ENCODE measurements at places on chromosomes 2 and 18.
A peak's percentile ranks its signal among the peaks of the same experiment; 100 is the strongest.

- peak; percentile 73 for DNase-seq
Observed at GRCh38 chr18:21110713-21111345, 784 bp downstream of the ROCK1 start.

GRCh38 chr2:105635564-105635963, 109.1 kb upstream of the NCK2 start:
- DNase-seq: no peak

GRCh38 chr2:7777668-7778067, 860.5 kb downstream of the RNF144A start:
- no peak for DNase-seq

GRCh38 chr2:97735161-97735561, 21.8 kb downstream of the ZAP70 start:
- DNase-seq: no peak

DNA sequence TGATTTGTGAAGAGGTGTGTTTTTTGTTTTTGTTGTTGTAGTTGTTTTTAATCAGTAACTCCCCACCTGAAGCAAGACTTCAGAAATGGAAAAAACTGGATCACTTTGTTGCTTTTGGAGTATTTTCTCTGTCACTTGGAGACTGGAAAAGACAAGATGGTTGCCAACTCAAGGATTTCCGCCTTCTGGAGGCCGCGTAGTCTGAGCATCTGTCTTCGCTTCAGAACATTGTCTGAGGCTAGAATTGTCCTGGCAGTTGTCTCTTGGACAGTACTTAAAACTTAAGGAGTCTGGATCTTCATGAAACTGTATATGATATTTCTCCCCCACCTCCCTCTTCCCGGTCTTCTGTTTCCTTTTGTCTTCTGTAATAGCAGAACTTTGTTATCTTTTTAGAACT, 67.7 kb downstream of the ARHGAP28 start:
- DNase-seq: no peak

DNA sequence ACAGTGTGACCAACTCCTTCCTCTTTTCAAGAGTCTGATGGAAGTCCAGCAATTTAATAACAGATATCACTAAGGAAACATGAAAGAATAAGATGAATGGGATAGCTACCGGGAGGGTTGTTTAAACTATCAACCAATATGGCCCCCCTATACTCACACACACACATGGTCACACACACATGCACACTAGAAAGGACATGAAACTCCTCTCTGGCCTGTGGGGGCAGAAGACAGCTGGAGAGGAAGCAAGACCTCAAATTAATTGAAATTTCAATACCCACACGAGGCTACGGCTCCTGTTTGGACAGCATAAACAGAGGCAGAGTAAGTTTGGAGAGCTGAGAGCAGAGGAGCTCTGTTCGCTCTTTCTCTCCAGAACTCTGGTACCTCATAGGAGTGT, 34.7 kb upstream of the REEP1 start:
- DNase-seq: no peak

DNA sequence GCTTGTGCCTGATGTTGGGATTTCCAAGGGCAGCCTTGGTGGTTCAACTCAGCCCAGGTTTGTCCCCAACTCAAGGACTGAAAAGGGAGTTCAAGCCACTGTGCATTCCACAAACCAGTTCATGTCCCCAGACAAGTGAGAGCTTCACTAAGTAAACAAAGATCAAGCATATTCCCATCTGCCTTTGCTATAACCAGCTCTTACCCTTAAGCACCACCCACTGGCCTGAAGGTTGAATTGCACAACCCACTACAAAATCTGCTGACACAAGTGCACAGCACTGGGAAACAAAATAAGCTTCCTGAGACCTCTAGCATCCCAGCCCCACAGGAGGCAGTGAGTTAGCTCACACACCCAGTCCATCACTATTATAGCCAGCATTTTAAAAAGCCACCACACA, 516.7 kb downstream of the NR4A2 start:
- DNase-seq: no peak

DNA sequence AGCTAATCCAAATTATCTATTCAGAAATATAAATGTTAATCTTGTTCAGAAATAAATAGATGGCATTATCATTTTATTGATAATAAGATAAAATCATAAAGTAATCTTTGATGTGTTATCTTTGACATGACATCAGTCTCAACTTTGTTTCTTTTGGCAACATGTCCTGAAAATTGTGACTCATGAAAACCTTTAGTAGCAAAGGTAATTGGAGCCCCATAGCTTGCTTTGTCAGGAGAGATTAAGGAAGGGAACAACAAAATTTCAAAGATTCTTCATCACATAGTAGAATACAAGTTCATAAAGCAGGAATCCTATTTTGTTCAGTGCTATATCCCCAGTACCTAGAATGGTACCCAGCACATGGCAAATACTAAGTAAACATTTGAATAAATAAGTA, 165.4 kb downstream of the KCNE4 start:
- DNase-seq: no peak

DNA sequence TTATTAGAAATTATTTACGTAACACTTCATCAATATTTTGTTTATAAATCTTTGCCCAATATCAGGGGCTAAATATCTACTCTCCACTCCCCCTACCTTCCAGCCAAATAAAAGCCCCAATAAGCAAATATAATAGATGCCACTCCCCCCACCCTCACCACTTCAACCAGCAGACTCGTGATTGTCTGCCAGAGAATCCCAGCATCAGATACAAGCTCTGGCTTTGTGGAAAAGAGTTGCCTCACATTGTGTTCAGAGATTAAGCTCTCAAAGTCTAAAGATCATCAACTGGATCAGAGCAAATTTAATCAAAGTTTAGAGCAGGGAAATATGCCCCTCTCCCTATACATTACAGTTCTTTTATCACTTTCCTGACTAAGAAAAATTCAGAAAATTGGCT, 39.5 kb downstream of the AOX1 start:
- no peak for DNase-seq

GRCh38 chr18:22601481-22601880, 183.8 kb upstream of the CTAGE1 start:
- no peak for DNase-seq

DNA sequence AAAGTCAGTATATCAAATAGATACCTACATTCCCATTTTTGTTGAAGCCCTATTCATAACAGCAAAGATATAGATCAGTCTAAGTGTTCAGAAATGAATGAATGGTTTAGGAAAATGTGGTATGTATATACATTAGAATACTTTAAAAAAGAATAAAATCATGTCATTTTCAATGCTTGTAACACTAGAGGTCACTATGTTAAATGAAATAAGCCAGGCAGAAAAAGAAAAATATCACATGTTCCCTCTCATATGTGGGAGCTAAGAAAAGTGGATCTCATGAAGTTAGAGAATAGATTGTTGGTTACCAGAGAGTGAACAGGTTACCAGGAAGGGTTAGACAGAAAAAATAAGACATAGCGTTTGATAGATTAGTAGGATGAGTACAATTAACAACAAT, 1111.0 kb upstream of the SLC39A10 start:
- no peak for DNase-seq

DNA sequence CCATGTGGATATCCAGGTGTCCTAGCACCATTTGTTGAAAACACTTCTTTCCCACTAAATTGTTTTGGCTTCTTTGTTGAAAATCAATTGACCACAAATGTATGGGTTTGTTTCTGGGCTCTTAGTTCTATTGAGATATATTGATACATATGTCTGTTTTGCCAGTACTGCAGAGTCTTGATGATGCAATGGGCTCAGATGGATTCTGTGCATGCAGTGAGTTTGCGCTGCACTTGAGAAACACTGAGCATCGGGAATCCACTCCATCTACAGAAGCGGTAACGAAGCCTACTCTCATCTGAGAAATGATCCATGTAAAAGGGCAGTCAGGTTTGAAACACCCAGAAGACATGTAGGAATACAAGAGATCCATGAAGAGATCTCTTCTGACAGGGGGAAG, 21.9 kb upstream of the DNAJC10 start:
- DNase-seq: no peak

DNA sequence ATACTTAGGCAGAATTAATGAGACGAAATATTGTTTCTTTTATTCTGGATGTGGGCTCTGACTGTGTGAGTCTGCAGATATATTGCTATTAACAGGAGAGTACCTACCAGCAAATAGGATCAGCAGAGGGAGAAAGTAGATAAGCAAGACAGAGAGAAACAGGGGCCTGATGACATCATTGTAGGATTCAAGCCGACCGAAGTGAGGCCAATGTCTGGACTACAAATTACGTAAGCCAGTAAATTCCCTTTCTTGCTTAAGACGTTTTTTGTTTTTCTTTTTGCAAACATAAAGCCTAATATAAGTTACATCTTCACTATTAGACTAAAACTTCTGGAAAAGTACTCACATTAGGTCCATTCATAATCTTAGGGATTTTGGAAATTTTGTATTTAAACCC, 21.4 kb upstream of the PTPRM start:
- no peak for DNase-seq

DNA sequence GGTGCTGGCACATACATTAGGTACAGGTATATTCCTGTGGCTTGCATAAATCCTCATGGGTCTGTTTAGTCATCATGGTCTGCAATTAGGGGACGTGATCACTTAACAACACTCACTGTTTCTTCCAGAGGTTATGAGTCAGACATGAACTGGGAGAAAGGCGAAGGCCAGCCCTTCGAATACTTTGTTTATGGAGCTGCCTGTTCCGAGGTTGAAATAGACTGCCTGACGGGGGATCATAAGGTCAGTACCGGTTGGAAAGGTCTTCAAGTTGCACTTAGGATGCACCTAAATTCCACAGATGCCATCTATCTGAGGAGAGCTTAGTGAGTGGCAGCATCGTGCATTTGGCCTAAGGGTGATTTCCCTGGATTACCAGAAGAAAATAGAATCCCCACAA, 76.9 kb downstream of the AOX1 start:
- no peak for DNase-seq

- no peak for DNase-seq
Observed at GRCh38 chr2:106843910-106844250, 42.1 kb downstream of the ST6GAL2 start.

GRCh38 chr2:60352491-60353405, 200.7 kb downstream of the BCL11A start:
- DNase-seq: no peak

- no peak for DNase-seq
Observed at GRCh38 chr2:10658041-10658913, 31.5 kb downstream of the NOL10 start.

GRCh38 chr2:22481486-22482259, 903.3 kb upstream of the KLHL29 start:
- DNase-seq: no peak

DNA sequence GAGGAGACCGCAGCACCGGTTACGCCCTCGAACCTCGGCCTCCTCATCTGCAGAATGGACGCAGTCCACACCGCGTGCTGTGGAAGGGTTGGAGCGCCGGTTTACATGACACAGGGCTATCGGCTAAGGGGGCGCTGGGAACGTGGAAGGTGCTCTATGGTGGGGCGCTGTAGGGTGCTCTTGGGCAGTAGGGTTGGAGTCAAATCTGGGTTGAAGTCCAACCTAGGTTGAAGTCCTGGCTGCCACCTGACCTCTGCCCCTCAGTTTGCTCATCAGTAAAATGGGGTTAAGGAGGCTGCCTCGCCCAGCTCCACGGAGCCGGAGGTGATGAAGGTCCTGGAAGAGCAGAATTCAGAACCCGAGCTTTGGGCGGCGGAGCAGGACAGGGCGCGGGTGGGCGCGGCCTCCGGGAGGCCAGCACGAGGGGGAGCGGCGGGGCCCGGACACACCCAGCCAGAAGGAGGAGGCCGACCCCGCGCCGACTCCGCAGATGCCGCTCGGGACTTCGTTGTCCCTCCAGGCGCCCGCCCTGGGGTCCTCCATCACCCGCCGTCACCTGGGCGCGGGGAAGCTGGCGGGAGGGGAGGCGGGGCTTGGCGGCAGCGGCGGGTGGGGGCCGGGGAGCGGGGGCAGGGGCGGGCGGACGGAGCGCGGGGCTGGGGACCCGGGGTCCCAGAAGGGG, 558 bp upstream of the GAREM2 start:
- DNase-seq: no peak

Data from CD4-positive, alpha-beta T cell treated with Interleukin-10 for 1 hour (primary cell).